ENCODE measurements at places on chromosomes 7 and 10.

DNA sequence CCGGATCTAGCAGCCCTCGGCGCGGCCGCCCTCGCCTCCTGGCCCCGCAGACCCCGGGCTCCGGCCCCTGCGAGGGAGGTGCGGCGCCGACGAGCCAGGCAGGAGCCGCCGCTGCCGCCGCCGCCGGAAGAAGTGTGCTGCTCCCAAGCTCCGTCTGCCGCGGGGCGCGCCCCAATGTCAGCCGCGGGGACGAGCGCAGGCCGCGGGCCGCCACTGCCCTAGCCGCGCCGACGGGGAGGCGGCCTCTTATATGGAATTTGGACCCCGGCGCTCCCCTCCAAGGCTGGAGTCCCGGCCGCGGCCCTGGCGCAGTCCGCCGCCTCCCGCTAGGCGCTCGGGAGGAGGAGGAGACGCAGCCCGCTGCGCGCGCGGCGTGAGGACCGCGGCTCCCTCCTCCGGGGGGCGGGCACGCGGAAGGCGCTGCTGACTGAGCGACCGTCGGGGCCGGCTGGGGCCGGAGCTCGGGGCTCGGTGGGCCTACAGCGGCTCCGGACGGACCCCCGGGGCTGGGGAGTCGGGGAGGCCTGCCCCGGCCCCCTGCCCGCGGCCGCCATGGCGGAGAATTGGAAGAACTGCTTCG, at the start of gene TRIM8:
TSS of gene TRIM8 (plus strand) at position 414 of the 580 bp plus-strand sequence. CDS start at position 553, 139 bp downstream.
- peak; percentile 46 for DNase-seq

- no peak for DNase-seq
Observed at GRCh38 chr10:103196516-103196915, 3.4 kb upstream of the NT5C2 start.

DNA sequence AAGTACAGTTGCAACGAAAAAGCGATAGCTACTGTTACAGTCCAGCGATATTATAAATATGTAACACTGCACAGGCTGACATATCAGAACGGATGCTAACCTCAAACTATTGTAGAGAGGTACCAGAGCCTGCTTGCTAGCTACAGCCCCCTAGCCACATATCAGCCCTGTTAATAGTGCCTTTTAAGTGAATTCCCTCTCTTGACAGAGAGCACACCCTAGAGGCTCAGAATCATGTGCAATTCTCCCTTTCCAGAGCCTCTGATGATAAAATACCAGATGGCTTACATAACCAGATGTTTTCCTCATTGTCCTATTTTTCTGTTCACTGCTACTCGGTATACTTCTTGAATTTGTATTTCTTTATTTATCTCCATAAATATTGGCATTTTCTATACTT, 960.7 kb upstream of the CELF2 start:
- no peak for DNase-seq

- peak; percentile 74 for DNase-seq
Observed at GRCh38 chr7:82319674-82320118, 123.9 kb downstream of the CACNA2D1 start.

DNA sequence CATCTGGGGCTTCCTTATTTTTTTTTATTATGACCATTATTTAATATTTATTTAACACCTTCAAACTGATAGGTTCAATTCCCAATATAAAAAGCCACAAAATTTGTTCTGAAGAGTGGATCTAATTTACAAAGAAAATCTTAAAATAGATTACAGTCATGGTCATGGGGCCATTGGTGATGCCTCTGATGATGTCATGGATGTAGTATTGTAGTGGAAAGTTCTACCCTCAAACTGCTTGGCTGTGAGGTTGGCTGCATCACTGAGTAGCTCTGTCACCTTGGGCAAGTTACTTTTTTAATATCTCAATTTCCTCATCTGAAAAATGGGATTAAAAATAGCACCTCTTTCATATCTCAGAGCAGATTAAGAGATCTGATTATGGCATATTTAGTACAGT, 128.5 kb downstream of the DKK1 start:
- no peak for DNase-seq

DNA sequence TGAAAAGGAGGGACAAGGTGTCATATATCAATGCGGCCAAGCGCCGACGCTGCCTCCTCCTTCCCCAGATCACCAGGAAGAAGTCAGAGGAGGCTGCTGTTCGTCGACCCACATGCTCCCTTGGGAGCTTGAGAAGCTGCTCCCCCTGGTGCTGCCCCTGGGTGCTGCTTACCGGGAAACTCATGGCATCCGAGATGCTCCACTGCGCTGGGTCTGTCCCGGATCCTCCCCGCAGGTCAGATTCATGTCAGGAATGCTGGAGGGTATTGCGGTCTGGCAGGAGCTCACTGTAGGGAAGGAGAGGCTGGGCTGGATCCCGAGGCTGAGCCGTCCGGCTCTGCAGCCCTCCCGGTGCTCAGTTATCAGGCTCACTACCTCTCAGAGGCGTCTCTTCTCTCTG, 123.7 kb upstream of the FAM20C start:
- DNase-seq = no peak

DNA sequence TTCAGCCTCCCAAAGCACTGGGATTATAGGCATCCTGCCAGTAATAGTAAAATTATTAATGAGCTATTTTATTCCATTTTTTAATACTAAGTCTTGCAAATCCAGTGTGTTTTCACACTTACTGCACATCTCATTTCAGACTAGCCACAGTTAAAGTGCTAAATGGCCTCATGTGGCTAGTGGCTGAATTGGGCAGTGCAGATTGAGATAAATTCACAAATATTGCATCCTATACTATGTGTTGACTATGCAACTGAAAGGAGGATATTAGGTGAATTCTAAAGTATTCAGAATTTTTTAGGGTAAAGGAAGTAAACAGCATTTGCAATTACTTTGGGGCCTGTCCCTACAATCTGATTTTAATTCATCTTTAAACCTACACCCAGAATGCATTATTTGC, 10.2 kb downstream of the APBB1IP start:
- no peak for DNase-seq

DNA sequence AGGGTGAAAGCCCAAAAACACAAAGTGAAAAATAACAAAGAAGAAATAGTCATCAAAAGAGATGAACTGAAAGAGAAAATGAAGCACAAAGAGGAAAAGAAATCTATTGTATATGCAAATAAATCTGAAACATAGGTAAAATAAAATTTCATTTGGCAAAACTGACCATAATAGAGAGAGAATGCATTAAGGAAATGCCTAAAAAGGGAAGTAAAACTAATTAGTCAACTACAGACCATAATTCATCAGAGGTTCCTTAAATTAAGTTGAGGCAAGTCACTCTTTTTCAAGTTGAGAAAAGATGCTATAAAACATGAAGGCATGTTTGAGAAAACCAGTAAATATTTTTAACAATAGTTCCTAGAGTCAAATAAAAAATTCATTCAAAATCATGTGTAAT, 233.3 kb downstream of the LRRN3 start:
- no peak for DNase-seq

DNA sequence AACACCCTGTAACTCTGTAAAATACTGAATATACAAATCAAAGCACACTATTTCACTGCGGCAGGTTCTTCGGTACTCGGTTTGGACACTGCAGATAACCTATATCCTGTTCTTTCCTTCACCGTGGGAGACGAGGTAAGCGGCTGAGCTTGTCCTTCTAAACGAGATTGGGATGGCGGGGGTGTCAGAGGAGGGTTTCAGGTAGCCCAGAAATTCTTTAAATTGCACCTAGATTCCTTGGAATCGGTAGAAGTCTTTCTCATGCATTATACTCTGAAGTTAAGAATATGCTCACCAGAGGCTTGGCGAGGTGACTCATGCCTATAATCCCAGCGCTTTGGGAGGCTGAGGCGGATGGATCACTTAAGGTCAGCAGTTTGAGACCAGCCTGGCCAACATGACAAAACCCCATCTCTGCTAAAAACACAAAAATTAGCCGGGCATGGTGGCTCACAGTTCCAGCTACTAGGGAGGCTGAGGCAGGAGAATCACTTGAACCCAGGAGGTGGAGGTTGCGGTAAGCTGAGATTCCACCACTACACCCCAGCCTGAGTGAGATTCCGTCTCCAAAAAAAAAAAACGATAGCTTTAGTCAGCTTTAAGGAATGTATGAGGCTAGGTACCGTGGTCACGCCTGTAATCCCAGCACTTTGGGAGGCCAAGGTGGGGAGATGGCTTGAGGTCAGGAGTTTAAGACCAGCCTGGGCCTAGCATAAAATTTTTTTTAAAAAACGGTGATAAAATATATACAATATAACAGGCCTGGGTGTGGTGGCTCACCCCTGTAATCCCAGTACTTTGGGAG, 10.1 kb upstream of the LAT2 start:
- no peak for DNase-seq

DNA sequence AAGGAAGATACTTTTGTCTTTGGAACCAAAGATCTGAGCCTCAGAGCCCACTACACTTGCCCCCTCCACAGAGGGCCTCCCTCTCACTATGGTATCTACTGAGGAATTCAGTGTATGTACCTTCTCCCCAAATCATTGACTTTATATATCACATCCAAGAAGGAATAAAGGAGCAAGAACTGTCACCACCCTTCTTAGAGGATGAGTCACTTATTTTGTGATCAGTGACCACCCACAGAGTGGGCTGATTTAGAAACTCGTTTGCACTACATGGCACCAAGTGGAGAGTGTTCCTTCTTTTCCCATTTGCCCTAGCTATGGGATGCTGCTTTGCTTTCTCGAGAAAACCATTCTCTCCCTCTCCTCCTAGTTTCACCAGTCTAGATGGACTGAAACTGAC, 5.7 kb downstream of the TMEM243 start:
- DNase-seq = no peak

- DNase-seq = no peak
Observed at GRCh38 chr7:26696978-26697377, 167.4 kb downstream of the SKAP2 start.

DNA sequence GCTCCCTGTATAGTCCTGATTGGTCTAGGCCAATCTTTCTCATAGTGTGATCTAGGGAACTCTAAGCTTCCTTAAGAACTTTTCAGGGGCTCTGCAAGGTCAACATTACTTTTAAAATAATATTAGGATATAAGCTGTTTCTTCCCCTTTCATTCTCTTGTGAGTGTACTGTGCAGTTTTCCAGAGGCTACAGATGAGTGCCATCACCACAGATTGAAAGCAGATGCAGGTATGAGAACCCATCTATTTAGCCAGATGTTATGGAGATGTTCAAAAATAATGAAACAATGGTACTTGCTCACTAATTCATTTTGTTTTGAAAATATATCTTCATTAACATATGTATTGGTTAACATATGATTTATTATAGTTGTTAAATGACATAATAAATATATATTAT, 169.2 kb upstream of the SEMA3A start:
- DNase-seq = no peak

GRCh38 chr7:137975768-137976167, 26.1 kb downstream of the CREB3L2 start:
- no peak for DNase-seq

DNA sequence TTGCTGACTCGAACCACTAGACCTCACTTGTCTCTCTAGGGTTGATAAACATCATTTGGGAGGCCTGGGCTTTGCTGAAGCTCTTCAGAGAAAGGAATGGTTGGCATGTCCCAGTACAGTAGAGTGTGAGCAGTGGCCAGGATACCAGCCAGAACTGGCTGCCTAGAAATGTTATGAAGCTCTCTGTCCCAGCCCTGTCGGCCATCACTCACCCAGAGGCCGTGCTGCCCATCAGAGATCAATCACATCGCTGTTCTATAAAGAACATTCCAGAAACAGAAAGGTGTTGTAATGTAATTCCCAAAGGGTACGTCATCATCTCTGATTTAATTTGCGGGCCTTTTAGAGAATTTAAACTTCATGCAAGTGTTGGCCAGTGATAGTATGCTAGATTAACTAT, 111.5 kb downstream of the PRPF18 start:
- DNase-seq = no peak

DNA sequence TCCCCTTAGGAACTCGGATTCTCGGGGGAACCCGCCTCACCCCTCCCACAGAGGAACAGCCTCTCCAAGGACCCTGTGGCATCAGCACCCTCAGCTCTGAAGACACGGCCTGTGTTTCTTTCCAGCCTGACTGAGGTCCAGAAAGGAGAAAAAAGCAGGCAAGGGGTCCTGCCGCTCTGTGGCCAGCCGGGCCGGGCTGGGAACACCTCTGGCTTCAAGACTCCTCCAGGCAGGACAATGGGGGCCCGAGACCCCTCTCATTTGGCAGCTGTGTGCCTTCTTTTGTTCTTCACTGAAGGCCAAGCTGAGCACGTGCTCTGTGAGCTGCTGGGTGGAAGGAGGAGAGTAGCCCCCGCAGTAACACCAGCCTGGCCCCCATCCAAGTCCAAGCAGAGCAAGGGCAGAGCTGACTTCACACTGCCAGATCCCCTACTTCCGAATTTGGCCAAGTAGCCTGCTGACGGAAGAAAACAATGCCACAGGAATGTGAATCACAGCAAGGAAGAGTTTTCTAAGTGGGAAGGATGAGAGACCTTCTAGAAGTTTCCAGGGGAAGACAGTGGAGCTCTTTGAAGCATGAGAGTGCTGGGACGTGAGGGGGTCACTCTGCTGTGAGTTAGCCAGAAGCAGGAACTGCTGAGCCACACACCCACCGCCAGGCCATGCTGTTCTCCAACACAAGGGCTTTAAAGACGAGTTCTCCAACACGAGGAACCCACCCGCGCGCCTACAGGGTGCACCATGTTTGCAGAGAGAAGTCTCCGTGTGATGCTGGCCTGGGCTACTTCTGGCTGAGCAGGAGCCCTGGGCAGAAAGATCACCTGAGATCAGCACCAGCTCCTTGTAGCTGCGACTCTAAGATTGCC, 3.1 kb downstream of the CNPY1 start:
- no peak for DNase-seq

- no peak for DNase-seq
Observed at GRCh38 chr7:140611641-140612040, 29.0 kb downstream of the DENND2A start.

GRCh38 chr7:42745357-42746059, 166.4 kb downstream of the C7orf25 start:
- DNase-seq = no peak

DNA sequence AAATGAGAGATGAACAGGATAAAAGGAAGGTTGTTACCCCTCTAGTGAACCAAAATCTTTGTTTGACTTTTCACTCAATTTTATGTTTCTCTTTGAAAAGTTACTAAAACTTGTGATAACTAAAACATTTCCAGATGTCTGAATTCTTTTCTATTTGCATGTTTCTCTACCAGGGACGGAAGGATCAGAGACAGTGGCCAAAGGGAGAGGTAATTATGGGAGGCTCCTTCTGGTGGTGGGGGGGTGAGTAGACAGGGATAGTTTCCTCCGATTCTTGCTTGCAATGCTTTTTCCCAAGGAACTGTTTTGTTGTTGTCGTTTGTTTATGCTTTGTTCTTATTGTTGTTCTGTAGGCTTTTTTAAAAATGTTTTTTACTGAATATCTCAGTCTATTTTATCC, 374.8 kb downstream of the INHBA start:
- no peak for DNase-seq

- DNase-seq = no peak
Observed at GRCh38 chr10:110843031-110843430, 28.7 kb upstream of the PDCD4 start.

- peak; percentile 12 for DNase-seq
Observed at GRCh38 chr10:12656518-12657142, 307.3 kb downstream of the CAMK1D start.

GRCh38 chr7:803243-803635, 29.0 kb upstream of the SUN1 start:
- DNase-seq = no peak

All from midbrain (tissue), 1 donor.